Activated CD4-positive, alpha-beta memory T cell treated with anti-CD3 and anti-CD28 coated beads, Interleukin-2, amount 10 ng/mL, durations not matched to agents 7 days and 5 days (primary cell): ENCODE measurements at places on chromosomes 5 and 9. TPM values are rescaled to one million over a fixed set of nuclear protein-coding genes. Genes with fewer than 3 reads are reported as not detected.

PCDHGA3 gene
- not detected for total RNA-seq

TAF11L10 gene
- not detected for total RNA-seq

PAX5 gene
- total RNA-seq = 0.05 TPM

IGIP gene
- 4.8 TPM for total RNA-seq

TSSK1B gene
- total RNA-seq = not detected

MYO10 gene
- total RNA-seq = not detected

CLIC3 gene
- total RNA-seq = 4.9 TPM

NTRK2 gene
- total RNA-seq = 2.3 TPM

GLRX gene
- 71.6 TPM for total RNA-seq

SERF1B gene
- 24.6 TPM for total RNA-seq

RNF183 gene
- total RNA-seq = 0.23 TPM

OTP gene
- total RNA-seq = not detected

ADAMTS6 gene
- total RNA-seq = 1.6 TPM

SUB1 gene
- total RNA-seq = 603 TPM

SPINK7 gene
- not detected for total RNA-seq

EPB41L4B gene
- total RNA-seq = 0.08 TPM

NDFIP1 gene
- total RNA-seq = 57.1 TPM

CNTNAP3 gene
- total RNA-seq = not detected

PCDHGB3 gene
- 0.10 TPM for total RNA-seq

PLAC8L1 gene
- not detected for total RNA-seq

TMEM215 gene
- total RNA-seq = not detected

OR2V2 gene
- not detected for total RNA-seq

SEC24A gene
- 29.3 TPM for total RNA-seq

CORO2A gene
- 7.8 TPM for total RNA-seq

SLC27A4 gene
- 13.6 TPM for total RNA-seq

THBS4 gene
- total RNA-seq = 2.2 TPM

GMCL2 gene
- total RNA-seq = not detected

FOXD4L6 gene
- not detected for total RNA-seq

UGCG gene
- 21.4 TPM for total RNA-seq

ADGRD2 gene
- not detected for total RNA-seq

LURAP1L gene
- not detected for total RNA-seq

FOXB2 gene
- total RNA-seq = not detected

C9orf50 gene
- not detected for total RNA-seq

HAVCR2 gene
- 66.9 TPM for total RNA-seq

GNG10 gene
- total RNA-seq = 23.8 TPM

PCDHB2 gene
- 0.20 TPM for total RNA-seq

SMIM33 gene
- total RNA-seq = 2.3 TPM

SV2C gene
- 0.28 TPM for total RNA-seq

DEPDC1B gene
- total RNA-seq = 39.0 TPM

PCAT7 gene
- not detected for total RNA-seq

TNFSF15 gene
- total RNA-seq = 0.03 TPM

KCNIP1 gene
- total RNA-seq = not detected

S100Z gene
- 2.5 TPM for total RNA-seq

SPACA9 gene
- total RNA-seq = 3.2 TPM

SLCO6A1 gene
- total RNA-seq = not detected

LRRC70 gene
- 1.2 TPM for total RNA-seq

RGS7BP gene
- total RNA-seq = not detected

SMIM27 gene
- 30.1 TPM for total RNA-seq

NR2F1 gene
- total RNA-seq = not detected

STPG3 gene
- not detected for total RNA-seq

NOL8 gene
- total RNA-seq = 48.0 TPM

SH3TC2 gene
- not detected for total RNA-seq

FAM151B gene
- total RNA-seq = not detected

ITK gene
- 247 TPM for total RNA-seq
